ENCODE measurements at places on chromosomes 6 and 20.

DNA sequence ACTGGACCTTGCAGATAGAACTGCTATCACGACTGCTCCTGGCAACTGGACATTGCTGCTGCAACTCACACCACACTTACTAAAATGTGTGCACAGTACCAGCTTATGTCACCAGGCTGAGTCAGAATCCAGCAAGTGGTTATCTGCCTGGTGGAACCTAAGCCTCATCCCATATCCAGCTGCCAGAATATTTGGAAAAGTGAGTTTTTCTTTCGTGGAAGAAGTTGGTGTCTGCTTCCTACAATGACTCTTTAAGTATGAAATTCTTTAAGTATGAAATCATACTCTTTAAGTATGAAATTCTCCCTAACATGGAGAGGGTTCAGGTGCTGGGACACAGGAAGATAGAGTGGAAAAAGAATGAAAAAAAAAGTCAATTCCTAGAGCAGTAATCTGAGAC lies 16.4 kb upstream of the POLR1H start:
- peak; percentile 32 for DNase-seq

DNA sequence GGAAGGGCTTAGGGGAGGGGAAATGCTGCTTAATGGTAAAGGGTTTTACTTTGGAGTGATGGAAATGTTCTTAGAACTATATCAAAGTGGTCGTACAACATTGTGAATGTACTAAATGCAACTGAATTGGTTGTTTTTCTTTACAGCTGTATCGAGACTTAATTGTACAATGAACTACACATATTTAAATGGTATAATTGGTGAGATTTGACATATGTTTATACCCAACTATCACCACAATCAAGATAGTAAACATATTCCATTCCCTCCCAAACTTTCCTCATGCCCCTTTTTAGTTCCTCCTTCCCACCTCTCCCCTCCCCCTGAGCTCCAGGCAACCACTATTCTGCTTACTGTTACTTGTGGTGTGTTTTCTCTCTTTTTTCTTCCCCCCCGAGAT lies 44.0 kb downstream of the SCAND1 start:
- no peak for DNase-seq

DNA sequence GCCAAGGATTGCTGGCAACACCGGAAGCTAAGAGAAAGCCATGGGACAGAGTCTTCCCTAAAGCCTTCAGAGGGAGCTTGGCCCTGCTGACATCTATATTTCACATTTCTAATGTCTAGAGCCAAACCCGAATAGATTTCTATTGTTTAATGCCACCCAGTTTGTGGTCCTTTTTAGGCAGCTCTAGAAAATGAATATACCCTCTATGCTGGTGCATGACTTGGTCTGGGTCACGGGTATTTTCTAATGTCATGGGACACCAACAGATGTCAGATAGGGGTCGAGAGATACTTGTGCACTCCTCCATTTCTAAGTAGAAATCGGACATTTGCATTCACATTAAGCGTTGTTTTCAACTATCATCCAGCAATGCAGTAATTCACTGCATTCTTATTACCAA lies 37.0 kb upstream of the SOX4 start:
- DNase-seq: no peak

DNA sequence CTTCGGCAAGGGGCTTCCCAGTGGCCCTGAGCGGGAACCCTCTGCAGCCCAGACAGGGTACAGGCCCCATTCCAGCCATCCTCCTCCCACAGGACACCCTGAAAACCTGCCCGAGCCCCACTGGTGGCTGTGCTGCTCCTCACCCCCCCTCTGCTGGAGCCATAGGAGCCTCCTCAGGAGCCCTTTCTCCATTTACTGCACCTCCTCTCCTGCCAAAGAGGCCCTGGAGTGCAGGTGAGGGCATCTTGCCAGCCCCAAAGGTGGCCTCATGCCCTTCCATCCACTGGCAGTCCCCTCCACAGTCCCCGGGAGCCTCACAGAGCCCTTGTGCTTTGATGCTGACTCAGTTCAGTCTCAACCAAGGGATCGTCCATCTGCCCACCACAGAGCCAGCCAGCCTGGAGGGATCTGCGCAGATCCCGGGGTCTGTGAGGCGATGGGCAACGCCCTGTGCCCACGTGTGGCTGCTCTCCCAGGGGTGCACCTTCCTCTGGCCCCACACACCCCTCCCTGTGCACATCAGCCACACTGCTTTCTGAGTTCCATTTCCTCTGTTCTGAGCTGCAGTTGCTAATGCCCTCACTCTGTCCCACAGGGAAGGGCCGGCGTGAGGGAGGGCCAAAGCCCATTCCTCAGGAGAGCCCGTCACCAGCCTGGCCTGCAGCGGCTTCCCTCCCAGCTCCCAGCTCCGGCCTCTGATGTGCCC lies 228.5 kb downstream of the DLL1 start:
- no peak for DNase-seq

- DNase-seq: peak; percentile 88
Measured at GRCh38 chr6:104711371-104711770, 148.3 kb downstream of the HACE1 start.

DNA sequence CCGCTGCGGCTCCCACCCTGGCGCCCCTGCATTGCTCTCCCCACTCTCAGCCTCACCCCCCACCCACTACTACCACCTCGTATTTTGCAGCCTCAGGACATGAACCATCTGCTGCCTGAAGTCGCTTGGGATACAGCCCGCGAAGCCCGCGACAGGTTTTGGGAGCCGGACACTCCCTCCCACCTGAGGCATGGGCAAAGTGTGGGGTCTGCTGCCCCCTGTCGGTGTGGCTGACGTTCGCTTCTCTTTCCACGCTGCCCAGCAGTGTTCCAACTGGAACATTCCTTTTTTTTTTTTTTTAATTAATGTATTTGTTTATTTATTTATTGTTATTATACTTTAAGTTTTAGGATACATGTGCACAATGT lies 15.3 kb upstream of the LPA start:
- no peak for DNase-seq

DNA sequence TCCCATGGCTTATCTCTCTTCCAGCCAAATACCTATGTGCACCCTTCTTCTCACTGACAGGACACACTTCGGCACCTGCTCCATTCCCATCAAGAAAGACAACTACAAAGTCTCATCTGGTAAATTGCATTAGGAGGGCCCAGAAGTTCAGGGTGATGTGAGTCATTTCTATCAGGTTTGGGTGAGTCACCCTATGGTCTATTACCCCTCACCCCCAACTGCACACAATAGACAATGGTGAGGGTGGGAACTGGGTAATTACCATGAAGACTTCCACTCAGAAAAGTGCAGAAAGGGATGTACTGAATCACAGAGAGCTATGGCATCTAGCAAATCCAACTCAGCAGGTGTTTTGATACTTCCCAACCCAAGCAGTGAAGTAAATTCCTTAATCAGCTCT lies 54.8 kb downstream of the OPN5 start:
- DNase-seq: no peak

- DNase-seq: peak; percentile 63
Measured at GRCh38 chr20:18224968-18225568, 63.3 kb upstream of the ZNF133 start.

All from choroid plexus epithelial cell (primary cell).